AG04450 (cell line): ENCODE measurements at places on chromosomes 16 and 17.

DNA sequence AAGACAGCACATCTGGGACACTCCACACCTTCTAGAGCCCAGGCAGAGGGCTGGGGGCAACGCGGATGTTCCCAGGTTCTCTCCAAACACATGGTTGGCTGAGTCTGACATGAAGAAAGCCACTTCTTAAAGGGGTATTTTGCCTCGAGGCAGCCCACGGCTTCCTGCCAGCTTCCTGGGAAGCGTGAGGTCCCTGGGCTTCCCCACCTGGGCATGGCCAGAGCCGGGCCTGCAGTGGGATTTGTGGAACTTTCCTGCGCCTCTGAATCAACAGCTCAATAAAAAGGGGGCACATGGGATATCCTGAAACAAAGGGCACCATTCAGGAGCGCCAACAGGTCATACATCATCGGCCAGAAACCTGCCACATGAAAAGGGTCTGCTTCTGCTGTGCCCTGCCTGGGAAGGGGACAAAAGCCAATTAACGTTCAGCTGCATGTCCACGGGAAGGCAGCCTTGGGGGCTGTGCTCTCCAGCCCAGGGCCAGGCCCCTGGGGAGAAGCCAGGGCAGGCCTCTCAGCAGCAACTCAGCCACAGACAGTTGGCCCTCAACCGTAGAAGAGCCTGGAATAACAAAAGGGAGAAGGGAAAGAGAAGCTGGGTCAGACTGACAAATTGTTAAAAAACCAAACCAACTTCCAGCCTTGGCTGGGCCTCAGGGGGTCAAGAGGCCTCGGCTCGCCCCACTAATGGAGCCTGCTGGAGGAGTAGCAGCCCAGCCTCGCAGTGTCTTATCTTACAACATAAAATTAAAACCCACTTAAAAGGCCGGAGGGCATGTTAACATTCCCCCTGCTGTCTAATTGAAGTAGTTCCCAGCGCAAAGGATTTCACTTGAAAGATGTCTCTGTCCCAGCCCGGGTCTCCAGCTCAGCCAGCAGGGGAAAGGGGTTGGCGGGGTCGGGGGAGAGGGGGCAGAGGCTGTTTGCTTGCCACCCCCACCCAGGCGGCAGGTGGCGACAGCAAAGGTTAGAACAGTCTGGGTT, 34.2 kb downstream of the TBX4 start:
- no peak for DNase-seq

- DNase-seq = peak; percentile 47
Measured at GRCh38 chr17:38428112-38428642, at the start of gene ARHGAP23. ARHGAP23 (plus strand) TSS chr17:38428464; CDS start chr17:38428486, 22 bp downstream.

DNA sequence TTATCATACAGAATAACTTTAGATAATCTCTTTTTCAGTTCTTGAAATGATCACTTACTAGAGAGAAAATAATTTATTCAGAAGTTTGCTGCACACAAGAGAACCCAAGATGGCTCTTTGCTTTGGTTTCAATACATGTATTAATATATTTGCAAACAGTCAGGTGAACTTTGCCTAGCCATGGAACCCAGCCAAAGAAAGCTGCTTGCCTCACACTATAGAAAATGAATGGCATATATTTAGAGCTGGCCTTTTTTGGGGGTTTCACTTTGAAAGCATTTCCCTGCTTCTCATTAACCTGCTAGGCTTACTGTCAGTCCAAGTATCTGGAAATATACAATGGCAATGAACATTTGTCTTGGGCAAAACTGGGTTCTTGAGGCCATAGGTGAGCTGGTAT, 75.3 kb downstream of the MRTFB start:
- no peak for DNase-seq

DNA sequence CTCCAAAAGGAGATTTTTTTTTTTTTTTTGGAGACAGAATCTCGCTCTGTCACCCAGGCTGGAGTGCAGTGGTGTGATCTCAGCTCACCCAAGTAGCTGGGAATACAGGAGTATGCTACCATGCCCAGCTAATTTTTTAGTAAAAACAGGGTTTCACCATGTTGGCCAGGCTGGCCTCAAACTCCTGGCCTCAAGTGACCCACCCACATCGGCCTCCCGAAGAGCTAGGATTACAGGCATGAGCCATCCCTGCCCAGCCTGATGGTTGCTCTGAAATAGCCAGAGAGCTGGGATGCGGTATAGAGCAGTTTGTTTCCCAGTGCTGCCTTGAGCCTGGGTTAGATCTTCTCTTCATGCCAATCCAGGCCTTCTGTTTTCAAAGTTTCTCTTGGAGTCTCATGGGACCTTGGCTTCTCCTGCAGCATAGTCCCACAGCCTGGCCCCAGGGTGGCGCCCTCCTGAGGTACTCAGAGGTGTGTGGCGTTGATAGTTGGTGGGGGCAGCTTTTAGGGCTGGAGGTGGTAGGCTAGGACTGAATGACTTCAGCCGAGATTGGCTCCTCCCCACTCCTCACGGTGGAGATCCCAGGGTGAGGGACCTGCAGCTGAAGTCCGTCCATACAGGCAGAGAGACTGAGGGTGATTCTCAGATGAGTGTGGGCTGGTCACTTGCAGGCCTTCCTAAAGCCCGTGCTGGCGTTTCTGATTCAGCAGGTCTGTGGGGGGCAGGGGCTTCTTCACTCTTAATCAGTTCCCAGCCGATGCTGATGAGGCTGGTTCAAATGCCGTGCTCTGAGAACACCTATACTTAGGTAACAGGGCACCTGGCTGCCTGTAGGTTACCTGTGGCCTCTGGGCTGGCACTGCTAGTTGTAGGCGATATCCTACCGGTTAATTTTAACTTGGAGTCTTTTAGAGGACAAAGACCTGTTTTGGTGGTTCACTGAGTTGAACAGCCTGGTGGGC, 52.0 kb downstream of the TNFRSF13B start:
- DNase-seq = no peak

DNA sequence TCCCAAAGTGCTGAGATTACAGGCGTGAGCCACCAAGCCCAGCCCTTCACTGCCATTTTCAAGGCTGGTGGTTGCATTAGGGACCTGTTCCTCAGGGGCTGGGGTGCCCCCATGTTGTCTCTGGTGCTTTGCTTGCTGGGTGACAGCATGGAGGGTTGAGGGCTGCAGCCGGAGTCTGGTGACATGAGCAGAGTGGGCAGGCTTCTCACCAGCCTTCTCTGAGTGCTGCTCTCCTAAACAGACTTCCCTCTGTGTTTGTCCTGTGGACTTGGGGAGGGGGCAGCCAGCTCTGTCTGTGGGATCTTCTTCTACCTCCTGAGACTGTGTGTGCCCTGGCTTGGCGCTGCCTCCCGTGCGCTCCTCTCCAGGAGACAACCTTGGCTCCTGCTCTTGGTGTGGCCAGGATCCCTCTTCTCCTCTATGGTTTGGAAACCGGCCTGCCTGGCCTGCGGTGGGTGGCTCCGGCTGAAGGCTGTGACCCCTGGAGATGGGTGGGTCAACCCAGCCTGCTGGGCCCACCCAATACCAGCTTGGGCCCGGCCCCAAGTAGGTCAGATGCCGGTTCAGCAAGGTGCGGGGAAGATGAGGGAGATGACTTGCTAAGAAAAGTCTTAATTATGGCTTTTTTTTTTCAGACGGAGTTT, 72.1 kb downstream of the PDPK1 start:
- no peak for DNase-seq

DNA sequence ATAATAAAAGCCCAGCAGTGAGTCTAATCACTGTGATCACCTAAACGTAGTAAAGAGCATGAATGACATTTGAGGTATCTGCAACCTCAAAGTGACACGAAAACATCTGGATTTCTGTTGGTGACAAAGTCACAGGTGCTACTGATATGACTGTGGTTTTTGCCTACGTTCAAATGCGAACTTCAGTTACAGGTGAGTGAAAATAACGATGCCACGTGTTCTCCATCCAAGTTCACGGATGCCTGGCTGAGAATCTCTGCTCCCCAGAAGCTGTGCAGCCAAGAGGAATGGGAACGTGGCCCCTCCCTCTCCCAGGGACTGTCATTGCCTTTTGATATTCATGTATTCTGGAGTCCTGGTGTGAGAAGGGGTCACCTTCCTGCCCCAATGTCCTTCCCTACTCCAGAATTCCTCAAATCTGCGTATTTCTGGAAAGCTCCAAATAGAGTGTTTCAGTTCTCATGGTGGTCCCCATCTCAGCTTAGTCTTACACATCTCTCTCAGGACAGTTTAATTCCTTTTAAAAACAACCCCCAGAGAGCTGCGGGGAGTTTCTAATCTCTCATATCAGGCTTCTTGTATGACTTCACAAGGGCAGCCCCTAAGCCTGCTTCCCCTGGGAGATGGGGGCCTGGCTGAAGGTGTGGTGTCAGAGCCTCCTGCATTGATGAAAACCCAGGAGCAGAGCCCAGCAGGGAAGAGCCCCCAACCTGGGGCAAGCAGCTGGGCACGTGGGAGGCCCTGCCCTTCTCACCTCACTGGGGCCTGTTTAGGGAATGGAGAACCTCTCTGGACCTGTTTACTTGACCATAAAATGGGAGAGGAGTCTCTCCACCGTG, 25.8 kb downstream of the PIK3R5 start:
- DNase-seq = no peak

DNA sequence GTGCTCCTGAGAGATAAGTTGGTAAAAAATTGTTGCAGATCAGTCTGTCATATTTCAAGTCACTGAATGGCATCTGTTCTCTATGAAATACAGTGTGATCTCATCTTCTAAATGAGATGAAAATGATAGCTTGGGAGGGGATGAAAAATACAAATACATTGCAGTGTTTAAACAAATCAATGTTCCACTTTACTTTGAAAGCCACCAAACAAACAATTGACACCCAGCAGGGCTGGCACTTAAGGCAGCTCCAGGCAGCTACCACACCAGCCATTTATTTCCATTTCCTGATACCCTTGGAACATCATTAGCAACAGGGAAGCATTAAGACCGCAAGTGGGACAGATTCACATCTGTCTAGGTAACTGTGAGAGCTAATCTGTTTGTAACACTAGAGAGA, 827.6 kb upstream of the KIF2B start:
- DNase-seq = no peak

GRCh38 chr17:19724501-19725420, 8.4 kb upstream of the SLC47A2 start:
- no peak for DNase-seq

DNA sequence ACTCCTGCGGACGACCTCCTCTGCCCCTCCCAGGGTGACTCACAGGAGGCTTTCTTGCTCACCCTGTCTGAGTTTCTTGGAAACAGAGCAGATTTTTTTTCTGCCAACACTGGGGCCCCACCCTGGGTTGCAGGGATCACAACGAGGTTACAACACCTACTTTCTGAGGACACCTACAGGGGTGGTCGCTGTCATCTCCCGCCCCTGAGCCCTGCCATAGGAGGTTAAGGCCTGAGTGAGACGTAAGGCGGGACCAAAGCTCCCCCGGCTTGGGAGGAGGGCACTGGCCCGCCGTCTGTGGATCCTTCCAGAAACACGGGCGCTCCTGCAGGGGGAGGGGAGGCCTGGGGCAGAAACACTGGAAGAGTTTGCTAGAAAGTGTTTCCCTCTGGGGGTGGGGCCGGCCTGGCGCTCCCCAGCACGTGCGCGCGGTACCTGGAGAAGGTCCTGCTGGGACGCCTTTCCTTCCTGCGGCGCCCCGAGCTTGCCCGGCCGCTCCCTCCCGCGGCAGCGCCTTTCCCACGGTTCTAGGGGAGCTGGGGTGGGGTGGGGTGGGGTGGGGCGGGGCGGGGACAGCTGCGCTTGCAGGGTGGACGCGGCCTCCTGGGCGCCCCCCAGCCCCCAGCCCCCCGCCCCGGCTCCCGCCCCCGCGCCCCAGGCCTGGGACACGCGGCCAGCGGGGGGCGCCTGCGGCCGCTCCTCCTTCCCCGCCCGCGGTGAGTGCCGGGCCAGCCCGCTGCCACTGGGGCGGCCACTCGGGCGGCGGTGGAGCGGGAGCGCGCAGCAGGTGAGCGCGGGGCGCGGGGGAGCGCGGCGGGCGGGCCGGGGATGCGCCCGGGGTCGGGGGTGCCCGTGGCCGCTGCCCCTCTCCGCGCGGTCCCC, 20.7 kb upstream of the ADCY7 start:
- DNase-seq = no peak

- no peak for DNase-seq
Measured at GRCh38 chr17:68603656-68604055, 2.5 kb upstream of the FAM20A start.

DNA sequence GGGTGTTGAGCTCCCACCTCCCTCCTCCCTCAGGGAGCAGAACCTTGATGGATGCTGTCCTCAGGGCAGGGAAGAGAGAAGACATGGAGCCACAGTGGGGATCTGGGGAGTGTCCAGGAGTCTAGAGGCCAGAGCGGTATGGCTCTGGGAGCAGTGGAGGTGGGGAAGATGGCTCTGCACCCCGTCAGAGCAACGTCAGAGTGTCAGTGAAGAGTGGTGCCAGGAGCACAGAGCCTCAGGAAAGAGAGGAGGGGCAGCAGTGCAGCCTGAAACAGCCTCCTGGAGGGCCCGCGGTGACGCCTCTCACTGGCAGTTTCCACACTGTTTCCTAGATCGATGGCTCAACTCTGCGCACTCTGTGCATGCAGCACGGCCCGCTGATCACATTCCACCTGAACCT, 23.2 kb upstream of the SLC5A11 start:
- DNase-seq = no peak

DNA sequence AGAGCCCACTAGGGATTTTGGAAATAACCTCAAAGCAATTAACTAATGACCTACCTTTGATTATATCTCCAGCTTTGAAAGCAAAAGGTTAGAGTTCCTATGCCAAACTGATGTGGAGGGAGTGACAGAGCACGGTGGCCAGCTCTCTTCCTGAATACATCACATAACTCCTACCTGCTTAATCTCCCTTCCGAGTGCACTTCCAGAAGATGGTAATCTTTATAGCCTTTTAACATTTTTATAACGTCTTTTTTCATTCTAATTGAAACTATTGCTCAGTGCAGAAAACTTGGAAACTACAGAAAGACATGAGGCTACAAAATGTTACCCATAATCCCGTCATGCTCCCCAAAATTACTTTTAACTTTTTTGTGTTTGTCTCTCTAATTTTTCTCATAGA, 110.5 kb upstream of the COX10 start:
- no peak for DNase-seq

DNA sequence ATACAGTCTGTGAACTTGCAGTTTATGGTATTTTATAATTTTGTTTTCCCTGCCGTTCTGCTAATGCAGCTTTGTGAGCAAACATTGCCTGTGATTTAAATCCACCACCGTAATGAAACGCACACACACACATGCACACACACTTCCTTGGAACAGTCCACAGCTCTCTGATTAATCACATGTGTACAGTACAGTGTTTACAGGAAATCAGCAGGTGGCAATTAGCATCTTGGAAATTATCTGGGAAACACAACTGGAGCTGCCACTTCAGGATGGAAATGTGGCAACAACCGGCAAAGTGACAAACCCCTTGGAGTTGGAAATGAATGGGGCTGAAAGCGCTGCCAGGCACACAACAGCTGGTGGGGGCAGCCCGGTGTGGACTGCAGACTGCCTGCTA, 12.9 kb upstream of the ZKSCAN2 start:
- DNase-seq = no peak

DNA sequence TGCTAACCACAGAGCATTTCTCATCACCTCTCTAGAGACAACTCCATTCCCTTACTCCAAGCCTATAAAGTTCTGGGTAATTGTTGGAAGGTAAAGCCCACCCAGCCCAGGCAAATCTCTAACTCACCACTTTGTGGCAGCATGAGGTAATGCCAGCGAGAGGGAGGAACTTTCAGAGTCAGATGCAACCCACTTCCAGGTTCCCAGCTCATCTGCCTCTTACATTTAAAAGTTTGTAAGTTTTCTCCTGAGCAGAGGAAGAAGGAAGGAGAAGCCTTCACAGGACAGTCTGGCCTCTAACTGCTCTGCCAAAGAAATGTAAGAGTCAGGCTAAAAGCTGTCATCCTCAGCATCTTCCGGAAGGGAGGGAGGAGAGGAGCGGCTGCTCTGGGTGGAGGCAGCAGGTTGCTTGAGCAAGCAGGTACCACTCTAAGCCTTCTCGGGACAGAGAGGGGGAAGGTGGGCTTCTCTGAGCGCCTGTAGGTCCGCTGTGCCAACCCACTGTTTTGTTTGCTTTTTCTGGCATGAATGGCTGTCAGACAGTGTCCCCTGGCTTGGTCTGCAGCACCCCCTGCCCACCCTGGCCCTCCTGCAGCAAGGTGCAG, 1.0 kb downstream of the ZNF319 start:
- DNase-seq = no peak
